Endothelial cell (in vitro differentiated cells): ENCODE measurements at places on chromosomes 2 and 18. TPM values are rescaled to one million over a fixed set of nuclear protein-coding genes. Genes with fewer than 3 reads are reported as not detected.

- no peak for DNase-seq
Observed at GRCh38 chr2:121429927-121430520, 100.7 kb upstream of the RNU4ATAC start.

DNA sequence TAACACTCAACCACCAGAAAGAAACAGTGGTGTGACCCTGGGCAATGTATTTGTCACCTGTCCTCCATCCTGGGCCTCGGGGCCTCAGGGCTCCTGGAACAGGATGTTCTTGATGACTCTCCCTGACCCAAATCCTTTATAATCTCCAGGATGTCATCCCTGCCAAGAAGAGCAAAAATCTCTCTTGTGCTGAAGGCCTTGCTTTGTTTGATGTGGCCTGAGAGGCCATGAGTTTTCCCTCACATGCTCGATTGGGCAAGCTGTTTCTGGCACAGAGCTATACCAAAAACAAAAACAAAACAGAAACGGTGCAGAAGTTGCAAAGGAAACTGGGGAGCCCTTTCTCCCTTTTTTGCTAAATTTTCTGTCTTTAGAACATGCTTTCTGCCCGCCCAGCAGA lies 35.7 kb upstream of the ST3GAL5 start:
- no peak for DNase-seq

ANKRD30BL gene
- total RNA-seq = not detected

GRCh38 chr2:174611006-174611405 lies 13.4 kb upstream of the WIPF1 start:
- DNase-seq = no peak

DNA sequence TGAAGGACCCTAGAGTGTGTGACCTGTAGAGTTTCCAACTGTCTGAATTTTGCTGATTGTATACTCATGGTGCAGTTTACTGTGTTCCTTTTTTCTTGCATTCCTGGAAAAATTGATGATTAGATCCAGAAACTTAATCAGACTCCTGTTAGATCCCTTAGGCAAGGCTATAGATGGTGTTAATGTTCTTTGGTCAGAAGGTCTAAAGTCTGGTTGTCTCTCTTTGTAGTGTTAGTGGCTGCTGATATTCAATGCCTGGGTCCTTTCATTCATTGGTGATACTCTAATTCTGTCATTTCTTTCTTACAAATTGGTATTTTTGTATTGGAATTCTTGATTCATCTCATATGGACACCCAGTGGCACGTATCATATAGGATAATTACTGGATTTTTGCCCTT lies 6.3 kb downstream of the CCNT2 start:
- no peak for DNase-seq

DNA sequence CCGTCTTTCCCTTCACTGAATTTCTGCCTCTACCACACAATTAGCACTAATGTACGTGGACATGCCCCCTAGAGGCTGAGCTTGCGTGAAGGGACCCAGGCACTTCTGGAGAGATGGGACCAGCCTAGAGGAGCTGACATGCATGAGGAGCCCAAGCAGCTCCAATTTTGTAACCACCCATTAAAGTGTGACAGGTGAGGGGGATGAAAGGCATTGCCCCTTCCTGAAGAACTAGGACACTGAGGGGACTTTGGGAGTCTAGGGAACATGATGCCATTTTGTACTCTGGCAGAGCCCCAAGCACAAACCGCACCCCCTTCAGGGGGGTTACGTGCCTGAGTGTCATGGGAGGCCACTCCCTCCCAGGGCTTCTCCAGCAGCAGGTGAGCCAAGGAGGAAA lies 63.6 kb downstream of the HNRNPLL start:
- no peak for DNase-seq

SLC5A7 gene
- total RNA-seq = not detected

DNA sequence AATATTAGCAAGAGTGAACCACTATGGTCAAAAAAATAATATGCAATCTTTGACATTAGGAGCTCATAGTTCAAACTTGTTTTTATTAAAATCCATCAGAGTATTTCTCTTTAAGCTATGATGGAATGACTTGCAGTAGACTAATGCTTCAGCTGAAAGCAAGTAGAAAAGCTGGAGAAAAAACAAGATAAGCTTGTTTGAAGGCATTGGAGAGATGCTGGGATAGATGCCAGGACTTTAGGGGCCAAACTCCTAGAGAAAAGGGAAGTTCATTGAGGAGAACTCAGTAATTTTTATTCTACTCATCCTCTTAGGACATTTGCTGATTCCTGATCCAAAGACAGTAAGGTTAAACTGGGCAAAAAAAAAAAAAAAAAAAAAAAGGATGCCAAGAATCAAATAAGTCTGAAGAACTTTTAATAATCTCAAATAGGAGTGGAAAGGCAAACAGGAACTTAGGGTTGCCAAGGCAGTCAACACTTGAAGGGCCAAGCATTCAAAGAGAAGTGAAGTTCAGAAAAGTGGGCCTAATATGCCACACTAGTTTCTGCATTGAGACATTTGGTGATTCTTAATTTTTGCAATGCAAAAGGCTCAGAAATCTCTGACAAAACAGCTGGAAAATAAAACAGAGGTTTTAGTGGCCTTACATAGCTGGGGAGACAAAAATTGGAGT lies 19.7 kb upstream of the AFF3 start:
- DNase-seq = no peak

DNAJB2 gene
- total RNA-seq = 64.3 TPM

APLF gene
- total RNA-seq = 12.9 TPM

- no peak for DNase-seq
Observed at GRCh38 chr18:36468161-36468560, 170.6 kb downstream of the FHOD3 start.

DNPEP gene
- total RNA-seq = 49.6 TPM
